ENCODE measurements at places on chromosomes 1 and 21. TPM values are rescaled to one million over a fixed set of nuclear protein-coding genes. Genes with fewer than 3 reads are reported as not detected.

DNA sequence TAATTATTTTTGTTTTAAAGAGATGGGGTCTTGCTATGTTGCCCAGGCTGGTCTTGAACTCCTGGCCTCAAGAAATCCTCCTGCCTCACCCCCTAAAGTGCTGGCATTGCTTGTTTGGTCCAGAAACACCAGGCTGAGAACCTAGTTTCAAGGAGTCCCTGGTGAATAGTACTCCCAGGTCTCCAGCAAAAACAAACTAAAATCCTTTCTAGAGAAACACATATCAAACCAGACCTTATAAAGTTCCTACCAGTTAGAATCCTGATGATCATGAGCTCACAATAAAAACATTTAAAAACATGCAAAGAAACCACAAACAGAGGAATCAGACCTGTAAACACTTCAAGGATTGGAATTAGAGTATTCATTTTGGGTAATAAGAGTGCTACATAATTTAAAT is 34.4 kb upstream of the PADI1 start:
- DNase-seq = no peak

The OR6K3 gene
- polyA plus RNA-seq = not detected

DNA sequence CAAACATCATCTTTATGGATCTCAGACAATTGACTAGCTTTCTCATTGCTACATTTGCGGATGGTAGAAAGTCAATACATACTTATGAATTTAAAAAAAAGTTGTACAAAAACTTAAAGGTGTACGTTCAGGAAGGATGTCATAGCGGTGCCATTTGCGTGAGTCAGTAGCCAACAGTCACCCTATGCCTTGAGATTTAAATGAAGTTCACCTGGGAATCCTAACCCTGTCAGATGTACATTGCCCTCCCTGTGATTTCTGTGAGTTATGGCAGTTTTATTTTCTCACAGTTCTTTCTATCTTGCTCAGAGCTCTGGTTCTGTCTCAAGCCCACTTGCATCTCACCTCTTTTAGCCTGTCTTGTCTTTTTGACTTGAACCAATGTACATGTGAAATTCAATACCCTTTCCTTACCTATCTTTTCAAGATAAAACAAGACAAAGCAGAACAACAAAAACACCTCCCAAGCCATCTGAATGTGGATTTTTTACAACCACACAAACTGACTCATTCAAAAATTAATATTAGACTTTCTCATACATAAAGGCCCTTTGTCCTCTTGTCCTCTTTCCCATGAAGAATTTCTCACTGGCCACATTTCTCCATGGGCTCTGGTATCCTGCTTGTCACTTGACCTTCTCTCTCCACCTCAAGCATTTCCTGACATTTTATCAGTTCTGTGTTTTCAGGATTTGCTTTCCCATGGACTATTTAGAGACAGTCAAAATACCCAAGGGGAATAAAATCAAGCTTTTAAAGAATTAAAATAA is 25.3 kb upstream of the ZNF697 start:
- DNase-seq = no peak

- DNase-seq = no peak
These were observed 200.1 kb upstream of the CAMK1G start for GRCh38 chr1:209383422-209383821.

DNA sequence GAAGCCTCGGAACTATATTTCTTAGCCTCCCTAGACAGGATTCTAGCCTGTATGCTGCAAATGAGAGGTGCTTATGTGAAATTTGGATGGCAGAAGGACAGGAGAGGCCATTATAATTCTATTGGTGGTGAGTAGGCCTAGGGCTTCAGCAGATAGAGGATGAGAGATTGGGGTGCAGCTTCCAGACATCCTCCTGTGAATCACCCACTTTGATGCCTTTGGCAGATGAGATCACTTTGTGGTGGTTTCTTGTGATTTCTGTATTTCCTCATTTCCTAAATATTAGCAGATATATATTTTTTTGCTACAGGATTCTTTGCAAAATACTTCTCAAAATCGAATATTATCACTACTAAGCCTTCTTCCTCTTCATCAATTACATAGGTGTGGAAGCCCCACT is 37.3 kb downstream of the MFSD2A start:
- no peak for DNase-seq

The SV2A gene
- polyA plus RNA-seq = 3.9 TPM

DNA sequence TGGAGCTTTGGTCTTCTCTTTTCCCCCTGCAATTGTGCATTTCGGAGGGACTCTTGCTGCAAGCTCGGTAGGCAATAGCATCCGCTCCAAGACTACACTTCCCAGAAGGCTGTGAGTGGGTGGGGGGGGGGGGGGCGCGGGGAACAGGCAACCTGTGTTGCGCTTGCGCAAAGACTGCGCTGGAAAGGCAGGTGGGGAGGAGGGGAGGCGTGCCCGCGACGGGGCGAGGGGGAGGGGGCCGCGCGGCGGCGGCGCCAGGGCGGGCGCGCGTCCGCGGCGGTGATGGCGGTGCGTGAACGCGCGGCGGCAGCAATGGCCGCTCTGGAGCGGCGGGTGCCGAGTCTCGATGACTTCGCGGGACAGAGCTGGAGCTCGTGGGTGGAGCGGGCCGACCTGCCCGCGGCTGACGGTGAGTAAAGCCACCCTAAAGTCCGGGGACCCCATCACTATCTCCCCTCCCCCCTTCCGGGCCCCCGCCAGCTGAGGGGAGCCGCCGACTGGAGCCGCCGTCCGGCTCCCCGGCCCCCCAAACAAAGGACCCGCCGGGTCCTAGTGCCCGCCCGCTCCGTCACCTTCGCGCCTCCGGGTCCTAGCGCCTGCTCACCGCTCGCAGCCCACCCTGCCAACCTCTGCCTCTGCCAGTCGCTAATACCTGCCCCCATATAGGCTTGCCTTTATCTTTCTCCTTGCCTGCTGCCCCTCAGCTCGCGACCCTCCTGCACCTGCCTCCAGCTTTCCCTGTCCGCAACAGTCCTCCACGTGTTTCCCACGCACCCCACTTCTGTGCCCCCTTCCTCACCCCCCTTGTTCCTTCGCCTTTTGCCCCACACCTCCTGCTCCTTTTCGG is at the start of gene ATXN7L2:
Gene ATXN7L2, plus strand, starts transcription at position 234 of the 847 bp plus-strand sequence. Its CDS starts 49 bp downstream, at position 283.
- peak; percentile 89 for DNase-seq

DNA sequence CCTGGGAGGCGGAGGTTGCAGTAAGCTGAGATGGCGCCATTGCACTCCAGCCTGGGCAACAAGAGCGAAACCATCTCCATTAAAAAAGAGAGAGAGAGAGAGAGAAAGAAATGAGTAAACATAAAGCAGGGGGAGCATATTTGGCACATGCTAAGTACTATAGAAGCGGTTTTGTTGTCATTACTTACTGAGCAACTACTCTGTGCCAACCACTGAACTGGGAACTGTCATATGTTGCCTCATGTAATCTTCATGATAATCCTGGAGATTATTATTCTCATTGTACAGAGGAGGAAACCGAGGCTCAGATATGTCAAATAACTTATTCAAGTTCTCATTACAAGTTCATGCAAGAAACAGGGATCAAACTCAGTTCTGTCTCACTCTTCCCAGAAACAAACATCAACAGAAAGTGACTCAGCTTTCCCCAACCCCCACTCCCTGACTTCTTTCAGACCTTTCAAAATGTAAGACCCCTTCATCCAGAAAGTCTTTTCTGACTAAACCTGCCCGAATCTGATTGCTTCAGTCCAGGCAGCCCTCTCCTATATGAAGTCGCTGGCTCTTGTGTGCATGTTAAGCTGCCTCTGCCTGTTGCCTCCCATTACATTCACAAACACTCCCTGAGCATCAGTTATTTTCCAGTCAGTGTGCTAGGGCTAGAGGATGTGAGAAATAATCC is 23.5 kb downstream of the LAMB3 start:
- no peak for DNase-seq

GRCh38 chr1:170545476-170545875 is 13.5 kb downstream of the GORAB start:
- no peak for DNase-seq

The RGSL1 gene
- not detected for polyA plus RNA-seq

GRCh38 chr1:175272361-175272760 is 79.8 kb upstream of the KIAA0040 start:
- no peak for DNase-seq

The CD58 gene
- polyA plus RNA-seq = 40.8 TPM

GRCh38 chr1:225981714-225982113 is 17.4 kb downstream of the SDE2 start:
- no peak for DNase-seq

DNA sequence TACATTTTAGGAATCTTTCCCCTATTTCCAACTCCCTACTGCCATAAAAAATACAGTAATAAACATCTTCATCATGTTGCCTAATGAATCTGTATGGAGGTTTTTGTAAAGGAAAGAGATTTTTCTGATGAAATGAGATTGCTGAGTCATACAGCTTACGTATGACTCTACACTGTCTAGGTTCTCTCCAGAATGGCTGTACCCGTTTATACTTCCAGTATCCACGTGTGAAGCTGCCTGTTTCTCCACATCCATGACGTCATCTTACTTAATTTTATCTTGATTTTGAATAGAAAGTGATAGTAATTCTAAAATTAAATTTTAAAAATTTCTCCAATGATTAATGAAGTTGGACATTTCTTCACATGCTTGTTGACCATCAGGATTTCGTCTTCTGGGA is 103.7 kb downstream of the COQ8A start:
- no peak for DNase-seq

GRCh38 chr21:33991133-33991532 is 75.5 kb upstream of the ATP5PO start:
- no peak for DNase-seq

DNA sequence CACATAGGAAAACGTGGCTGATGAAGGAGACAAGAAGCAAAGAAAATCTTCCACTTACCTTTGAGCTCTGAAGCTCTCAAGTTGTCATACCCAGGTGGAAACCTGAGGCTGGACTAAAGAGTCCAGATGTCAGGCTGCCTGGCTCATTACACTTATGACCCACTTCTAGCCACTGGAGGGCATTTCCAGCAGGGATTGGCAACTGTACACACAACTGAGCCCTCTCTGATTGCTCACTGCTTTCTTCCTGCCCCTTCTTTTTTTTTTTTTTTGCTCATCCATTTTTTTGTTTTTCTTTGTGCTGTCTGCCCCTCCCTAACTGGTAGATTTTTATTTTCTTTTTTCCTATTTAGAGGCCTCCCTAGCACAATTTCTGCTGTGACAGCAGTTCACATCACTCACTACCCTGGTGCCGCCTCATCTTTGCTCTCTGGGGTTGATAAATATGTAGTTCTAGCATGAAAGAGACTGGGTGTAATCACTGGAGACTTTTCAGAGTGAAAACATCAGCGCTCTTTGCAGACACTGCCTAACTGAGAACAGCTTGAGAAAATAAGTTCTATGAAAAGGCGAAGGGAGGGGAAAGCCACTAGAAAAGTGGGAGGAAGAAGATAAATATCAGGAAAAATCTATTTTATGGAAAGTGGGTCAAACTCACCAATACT is 334.5 kb downstream of the NUF2 start:
- no peak for DNase-seq

GRCh38 chr21:30482130-30482529 is 2.0 kb upstream of the KRTAP19-1 start:
- no peak for DNase-seq

The RALGPS2 gene
- polyA plus RNA-seq = 5.4 TPM

DNA sequence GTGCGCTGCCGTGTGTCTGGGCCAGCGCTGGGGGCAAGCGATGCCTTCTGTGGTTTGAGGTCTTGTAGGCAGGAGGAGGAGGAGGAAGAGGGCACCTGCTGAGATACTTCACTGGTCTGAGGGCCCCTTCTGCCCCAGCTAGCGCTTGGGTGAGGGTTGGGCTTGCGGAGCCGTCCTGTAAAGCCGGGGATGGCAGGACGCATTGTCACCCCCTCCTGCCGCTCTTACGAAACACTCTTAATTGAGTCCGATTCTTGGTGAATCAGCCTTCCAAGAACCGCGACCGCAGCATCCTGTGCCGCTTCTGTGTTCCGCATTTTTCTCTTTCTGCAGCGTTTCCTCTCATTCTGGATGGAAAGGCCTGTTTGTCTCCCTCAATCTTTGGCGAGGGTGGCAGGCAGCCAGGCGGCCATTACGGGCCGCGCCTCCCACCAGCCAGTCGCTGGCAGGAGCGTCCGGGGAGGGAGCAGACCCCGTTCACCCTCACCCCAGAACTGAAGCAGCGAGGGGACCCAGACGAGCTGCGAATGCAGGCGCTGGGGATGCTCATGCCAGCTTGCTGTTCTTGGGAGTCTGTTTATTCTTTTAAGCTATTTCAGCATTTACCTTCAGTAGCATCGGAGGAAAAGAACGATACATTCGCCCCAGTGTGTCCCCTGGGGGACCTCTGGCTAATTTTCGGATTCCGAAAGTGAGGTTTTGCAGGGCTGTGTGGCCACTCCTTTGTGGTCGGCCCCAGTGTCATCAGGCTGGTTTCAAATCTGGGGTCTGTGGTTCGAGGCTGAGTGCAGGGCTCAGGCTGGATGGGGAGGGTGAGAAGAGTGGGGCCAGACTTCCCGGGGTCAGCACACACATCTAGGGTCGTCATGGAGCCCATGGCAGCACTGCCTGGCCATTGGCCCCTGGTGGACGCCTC is 62.7 kb downstream of the SKI start:
- DNase-seq = no peak

The APCS gene
- not detected for polyA plus RNA-seq

DNA sequence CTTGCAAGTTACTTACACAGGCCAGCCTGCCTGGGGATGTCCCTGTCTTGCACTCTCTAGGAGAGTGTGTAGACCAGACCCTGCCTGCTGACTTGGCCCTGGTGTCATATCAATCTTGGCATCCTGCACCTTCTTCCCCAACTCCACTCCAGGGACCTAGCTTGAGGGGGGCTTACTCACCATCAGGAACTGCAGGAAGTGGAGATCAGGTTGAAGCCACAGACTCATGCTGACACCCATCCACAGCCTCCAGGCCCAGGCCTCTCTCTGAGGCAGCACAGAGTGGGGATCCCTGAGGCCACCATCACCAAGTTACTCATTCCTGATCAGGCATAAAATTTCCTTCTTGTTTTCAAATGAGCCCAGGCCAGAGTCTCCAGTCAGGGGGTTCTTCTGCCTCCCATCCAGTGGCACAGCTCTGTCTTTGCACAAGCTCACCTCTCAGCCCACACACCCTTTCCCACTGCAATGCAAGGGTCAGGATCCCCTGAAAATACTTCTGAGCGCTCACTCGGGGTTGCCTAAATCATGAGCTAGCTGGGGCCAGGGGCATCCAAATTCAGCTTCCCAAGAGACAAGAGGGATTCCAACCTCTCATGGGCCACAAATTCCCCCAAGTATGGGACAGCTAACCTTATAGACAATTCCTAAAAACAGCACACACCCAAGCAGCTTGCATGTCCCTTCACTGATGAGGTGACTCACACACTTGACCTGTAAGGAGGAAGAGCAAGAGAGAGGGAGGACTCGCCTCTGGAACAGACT is 33.5 kb downstream of the CSMD2 start:
- DNase-seq = no peak

The RNU1-2 gene
- polyA plus RNA-seq = not detected

DNA sequence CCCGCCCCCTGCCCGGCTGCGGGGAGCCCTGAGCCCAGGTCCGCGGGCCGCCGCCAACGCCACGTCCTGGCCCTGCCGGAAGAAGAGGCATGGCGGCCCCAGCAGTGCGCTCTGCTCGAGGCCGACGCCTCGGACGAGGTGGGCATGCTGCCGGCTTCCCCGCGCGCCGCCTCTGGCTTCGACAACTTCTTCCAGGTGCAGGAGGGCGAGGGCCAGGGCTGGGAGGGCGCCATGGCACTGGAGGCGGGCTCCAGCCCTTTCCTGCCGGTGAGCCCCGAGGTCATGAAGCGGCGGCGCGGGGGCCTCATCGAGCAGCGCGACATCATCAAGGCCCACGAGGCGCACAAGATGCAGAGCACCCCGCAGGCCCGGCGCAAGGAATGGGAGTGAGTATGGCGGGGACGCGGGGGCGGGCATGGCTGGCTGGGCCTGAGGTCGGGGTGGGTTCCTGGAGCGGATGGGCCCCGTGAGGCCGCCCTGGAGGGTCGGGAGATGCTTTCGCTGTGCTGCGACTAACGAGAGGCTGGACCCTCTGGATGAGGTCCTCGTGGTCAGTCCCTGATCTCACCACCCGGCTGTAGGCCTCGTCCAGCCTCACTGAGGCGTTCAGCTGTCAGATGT is 70.0 kb upstream of the CACNA1E start:
- no peak for DNase-seq
